Activated CD8-positive, alpha-beta T cell treated with anti-CD3 and anti-CD28 coated beads, Interleukin-2, amount 10 ng/mL, durations not matched to agents 7 days and 5 days (primary cell): ENCODE measurements at places on chromosomes 11 and 22. TPM values are rescaled to one million over a fixed set of nuclear protein-coding genes. Genes with fewer than 3 reads are reported as not detected.
A peak's percentile ranks its signal among the peaks of the same experiment; 100 is the strongest.

The GPHA2 gene
- not detected for total RNA-seq

The SDF2L1 gene
- 86.4 TPM for total RNA-seq

The CADM1 gene
- total RNA-seq = 0.31 TPM

The GRIK4 gene
- not detected for total RNA-seq

The MN1 gene
- 0.11 TPM for total RNA-seq

The ANO5 gene
- 0.08 TPM for total RNA-seq

DNA sequence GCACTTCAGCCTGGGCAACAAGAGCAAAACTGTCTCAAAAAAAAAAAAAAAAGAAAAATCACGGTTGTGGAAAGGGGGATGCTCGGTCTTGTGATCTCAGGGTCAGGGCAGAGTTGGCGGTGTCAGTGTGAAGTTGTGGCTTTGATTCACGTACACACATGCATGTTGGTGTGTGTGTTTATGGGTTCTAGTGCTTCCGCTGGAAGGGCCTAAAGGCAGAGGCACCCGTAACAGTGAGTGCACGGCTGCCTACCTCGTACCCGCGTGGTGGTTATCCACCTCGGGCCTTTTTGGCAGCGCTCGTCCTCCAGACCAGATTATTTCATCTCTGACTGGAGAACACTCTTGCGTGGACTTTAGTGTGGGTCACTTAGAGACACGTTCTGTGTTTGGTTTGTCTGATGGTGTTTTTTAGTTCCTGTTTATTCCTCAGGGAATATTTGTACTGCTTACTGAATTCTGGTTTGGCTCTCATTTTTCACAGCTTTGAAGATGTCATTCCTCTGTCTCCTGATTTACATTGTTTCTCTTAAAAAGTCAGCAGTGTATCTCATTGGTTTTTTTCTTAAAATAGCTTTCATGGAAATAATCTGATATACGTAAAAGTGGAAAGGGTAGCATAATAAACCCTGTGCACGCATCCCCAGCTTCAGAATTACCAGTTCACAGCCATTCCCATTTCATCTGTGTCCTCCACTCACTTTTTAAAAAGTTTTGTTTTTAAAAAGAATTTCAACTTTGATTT lies 15.6 kb downstream of the ZBED4 start:
- peaks cover 70% of the 10 kb centered on the region for H3K36me3 ChIP-seq
- H3K27ac ChIP-seq = peak overlapping the region; percentile 4
- H3K27me3 ChIP-seq = no peaks in the 10 kb centered on the region
- H3K4me3 ChIP-seq = no peak overlapping the region
- peaks cover 51% of the 10 kb centered on the region for H3K4me1 ChIP-seq

GRCh38 chr11:102580185-102580951 lies 44.8 kb downstream of the MMP20 start:
- H3K4me1 ChIP-seq = peaks cover 25% of the 10 kb centered on the region
- peaks cover 9% of the 10 kb centered on the region for H3K36me3 ChIP-seq
- DNase-seq = no peak
- no peak overlapping the region for H3K4me3 ChIP-seq

GRCh38 chr11:7321473-7322450 lies 70.1 kb downstream of the SYT9 start:
- no peak overlapping the region for H3K4me3 ChIP-seq
- H3K4me1 ChIP-seq = no peaks in the 10 kb centered on the region
- peaks cover 7% of the 10 kb centered on the region for H3K27me3 ChIP-seq
- DNase-seq = no peak
- H3K36me3 ChIP-seq = no peaks in the 10 kb centered on the region

DNA sequence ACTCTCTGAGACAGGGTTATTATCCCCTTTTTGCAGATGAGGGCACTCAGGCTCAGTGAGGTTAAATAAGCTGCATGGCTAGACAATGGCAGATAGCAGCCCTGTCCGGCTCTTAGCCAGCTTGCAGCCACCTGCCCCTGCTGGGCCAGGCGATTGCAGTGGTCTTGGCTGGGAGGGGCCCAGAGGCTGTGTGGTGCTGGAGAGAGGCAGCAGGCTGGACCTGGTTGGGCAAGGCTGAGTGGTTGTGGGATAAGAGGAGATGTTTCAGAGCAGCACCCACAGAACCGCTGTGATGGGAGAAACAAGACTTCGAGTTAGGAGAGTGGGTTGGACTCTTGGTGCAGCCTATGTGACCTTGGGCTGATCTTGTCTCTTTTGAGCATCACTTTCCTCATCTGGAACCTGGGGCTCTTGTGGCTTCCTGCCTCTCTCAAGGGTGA lies 25.5 kb downstream of the PTPRJ start:
- H3K27ac ChIP-seq = peak overlapping the region; percentile 95
- peaks cover 24% of the 10 kb centered on the region for H3K36me3 ChIP-seq
- no peaks in the 10 kb centered on the region for H3K27me3 ChIP-seq
- no peak for DNase-seq

DNA sequence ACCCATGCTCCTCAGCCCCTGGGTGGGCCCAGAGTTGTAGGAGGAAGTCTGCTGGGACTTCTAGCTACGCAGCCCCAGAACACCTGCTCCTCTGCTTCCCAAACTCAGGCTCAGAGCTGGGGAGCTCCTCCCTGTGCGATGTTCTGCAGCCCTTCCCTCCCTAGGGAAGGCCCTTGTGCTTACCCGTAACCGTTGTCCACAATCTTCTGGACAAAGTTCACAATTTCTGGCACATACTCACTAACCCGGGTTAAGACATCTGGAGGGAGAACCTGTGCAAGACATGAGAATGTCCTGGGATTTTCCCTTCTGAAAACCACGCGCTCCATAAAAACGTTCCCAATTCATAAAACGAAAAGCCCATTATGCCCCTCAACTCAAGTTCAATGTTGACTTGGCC lies 28.4 kb downstream of the CARS1 start:
- DNase-seq = no peak
- no peaks in the 10 kb centered on the region for H3K27me3 ChIP-seq
- H3K4me3 ChIP-seq = no peak overlapping the region
- peaks cover 23% of the 10 kb centered on the region for H3K4me1 ChIP-seq
- H3K27ac ChIP-seq = no peak overlapping the region

DNA sequence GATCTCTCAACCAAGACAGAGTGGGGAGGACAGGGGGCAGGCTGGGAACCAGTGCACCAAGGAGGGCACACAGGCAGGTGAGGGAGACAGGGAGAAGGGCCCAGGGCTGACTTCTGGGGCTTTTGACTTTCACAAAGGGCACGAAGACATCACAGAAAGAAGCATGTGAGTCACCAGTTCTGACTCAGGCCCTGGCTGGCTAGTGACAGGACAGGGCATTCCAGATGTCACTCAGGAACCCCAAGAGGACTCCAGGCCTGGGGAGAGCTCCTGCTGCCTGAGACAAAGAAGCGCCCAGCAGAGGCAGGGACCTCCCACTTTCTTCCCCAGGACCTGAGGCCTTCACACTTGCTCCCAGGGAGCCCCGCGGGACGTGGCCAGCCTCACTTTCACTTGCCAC lies 497.2 kb downstream of the BUD13 start:
- DNase-seq = no peak
- no peak overlapping the region for H3K4me3 ChIP-seq
- no peaks in the 10 kb centered on the region for H3K36me3 ChIP-seq

GRCh38 chr11:130672911-130673310 lies 224.5 kb downstream of the ADAMTS15 start:
- H3K27me3 ChIP-seq = no peaks in the 10 kb centered on the region
- no peak for DNase-seq
- no peaks in the 10 kb centered on the region for H3K4me1 ChIP-seq
- H3K36me3 ChIP-seq = no peaks in the 10 kb centered on the region
- H3K27ac ChIP-seq = no peak overlapping the region

GRCh38 chr11:61293867-61294716 lies 1.0 kb downstream of the VWCE start:
- peak overlapping the region; percentile 79 for H3K4me3 ChIP-seq
- peak; percentile 51 for DNase-seq
- no peaks in the 10 kb centered on the region for H3K27me3 ChIP-seq
- peak overlapping the region; percentile 79 for H3K27ac ChIP-seq
- peaks cover 42% of the 10 kb centered on the region for H3K4me1 ChIP-seq

GRCh38 chr11:64843686-64844329 lies 645 bp downstream of the CDC42BPG start:
- no peaks in the 10 kb centered on the region for H3K27me3 ChIP-seq
- peaks cover 31% of the 10 kb centered on the region for H3K4me1 ChIP-seq
- H3K27ac ChIP-seq = no peak overlapping the region
- H3K36me3 ChIP-seq = no peaks in the 10 kb centered on the region
- H3K4me3 ChIP-seq = peak overlapping the region; percentile 72

DNA sequence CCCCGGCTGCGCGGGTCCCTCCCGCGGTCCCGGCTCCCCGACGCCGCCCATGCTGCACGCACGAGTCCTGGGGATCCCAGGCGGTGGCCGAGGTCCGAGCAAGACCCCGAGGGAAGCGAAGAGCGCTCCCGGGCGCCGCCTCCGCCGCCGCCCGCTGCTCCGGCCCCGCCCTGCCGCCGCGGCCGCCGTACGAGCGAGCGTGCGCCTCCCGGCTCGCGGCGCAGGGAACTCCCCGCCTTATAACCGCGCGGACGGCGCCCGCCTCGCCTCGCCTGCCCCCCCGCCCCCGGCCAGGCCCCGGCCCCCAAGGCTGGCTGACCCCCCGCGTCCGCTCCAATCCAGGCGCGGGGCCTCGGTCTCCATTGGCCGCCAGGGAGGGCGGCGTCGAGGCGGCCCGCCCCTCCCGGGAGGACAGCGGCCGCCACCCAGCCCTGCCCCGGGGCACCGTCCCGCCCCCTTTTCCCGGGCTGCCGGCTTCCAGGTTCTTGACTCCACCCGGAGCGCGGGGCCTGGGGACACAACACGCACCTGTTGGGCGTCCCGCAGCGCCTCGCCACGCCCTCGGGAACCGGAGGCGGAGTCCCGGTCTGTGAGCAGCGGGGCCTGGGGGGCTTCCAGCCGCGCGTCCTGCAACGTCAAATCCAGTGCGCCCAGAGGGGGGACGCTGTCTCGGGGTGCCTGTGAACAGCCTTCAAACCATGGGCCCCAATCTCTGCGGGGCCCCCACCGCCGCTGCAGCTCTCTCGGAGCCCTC lies at the start of gene FADS3:
TSS of gene FADS3 (minus strand) at position 215 of the 754 bp plus-strand sequence. CDS start at position 51, 164 bp downstream.
- DNase-seq = peak; percentile 58
- peak within 1 kb of the TSS; percentile 30 for H3K27ac ChIP-seq
- H3K4me3 ChIP-seq = peak within 1 kb of the TSS; percentile 79
- H3K27me3 ChIP-seq = peaks cover 4% of the 10 kb centered on the region
- peaks cover 4% of the 10 kb centered on the region for H3K4me1 ChIP-seq

DNA sequence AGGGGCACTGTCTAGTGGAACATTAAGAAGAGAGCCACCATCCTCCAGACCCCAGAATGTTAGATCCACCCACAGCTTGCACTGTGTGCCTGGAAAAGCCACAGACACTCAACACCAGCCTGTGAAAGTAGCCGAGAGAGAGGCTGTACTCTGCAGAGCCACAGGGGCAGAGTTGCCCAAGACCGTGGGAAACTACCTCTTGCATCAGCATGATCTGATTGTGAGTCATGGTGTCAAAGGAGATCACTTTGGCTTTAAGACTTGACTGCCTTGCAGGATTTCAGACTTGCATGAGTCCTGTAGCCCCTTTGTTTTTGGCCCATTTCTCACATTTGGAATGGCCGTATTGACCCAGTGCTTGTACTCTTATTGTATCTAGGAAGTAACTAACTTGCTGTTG lies 115.9 kb upstream of the CCDC179 start:
- H3K36me3 ChIP-seq = no peaks in the 10 kb centered on the region
- no peaks in the 10 kb centered on the region for H3K4me1 ChIP-seq
- no peak for DNase-seq
- no peaks in the 10 kb centered on the region for H3K27me3 ChIP-seq

GRCh38 chr22:42363892-42364291 lies 68.3 kb downstream of the NFAM1 start:
- peaks cover 14% of the 10 kb centered on the region for H3K4me1 ChIP-seq
- H3K27ac ChIP-seq = no peak overlapping the region
- no peaks in the 10 kb centered on the region for H3K36me3 ChIP-seq
- no peak overlapping the region for H3K4me3 ChIP-seq
- no peak for DNase-seq
- peaks cover 46% of the 10 kb centered on the region for H3K27me3 ChIP-seq

- peaks cover 15% of the 10 kb centered on the region for H3K36me3 ChIP-seq
- H3K4me1 ChIP-seq = peaks cover 34% of the 10 kb centered on the region
- H3K4me3 ChIP-seq = peak overlapping the region; percentile 84
- H3K27me3 ChIP-seq = no peaks in the 10 kb centered on the region
- peak; percentile 87 for DNase-seq
Observed at GRCh38 chr22:21657360-21658032, 8.3 kb upstream of the PPIL2 start.

GRCh38 chr11:20739107-20739506 lies 69.7 kb downstream of the NELL1 start:
- no peak for DNase-seq
- no peaks in the 10 kb centered on the region for H3K4me1 ChIP-seq
- no peaks in the 10 kb centered on the region for H3K27me3 ChIP-seq
- no peaks in the 10 kb centered on the region for H3K36me3 ChIP-seq
- H3K27ac ChIP-seq = no peak overlapping the region
- no peak overlapping the region for H3K4me3 ChIP-seq

- peaks cover 3% of the 10 kb centered on the region for H3K27me3 ChIP-seq
- peaks cover 3% of the 10 kb centered on the region for H3K4me1 ChIP-seq
- H3K27ac ChIP-seq = no peak overlapping the region
- no peak for DNase-seq
- no peaks in the 10 kb centered on the region for H3K36me3 ChIP-seq
Observed at GRCh38 chr22:35392357-35392756, 7.6 kb upstream of the MCM5 start.

DNA sequence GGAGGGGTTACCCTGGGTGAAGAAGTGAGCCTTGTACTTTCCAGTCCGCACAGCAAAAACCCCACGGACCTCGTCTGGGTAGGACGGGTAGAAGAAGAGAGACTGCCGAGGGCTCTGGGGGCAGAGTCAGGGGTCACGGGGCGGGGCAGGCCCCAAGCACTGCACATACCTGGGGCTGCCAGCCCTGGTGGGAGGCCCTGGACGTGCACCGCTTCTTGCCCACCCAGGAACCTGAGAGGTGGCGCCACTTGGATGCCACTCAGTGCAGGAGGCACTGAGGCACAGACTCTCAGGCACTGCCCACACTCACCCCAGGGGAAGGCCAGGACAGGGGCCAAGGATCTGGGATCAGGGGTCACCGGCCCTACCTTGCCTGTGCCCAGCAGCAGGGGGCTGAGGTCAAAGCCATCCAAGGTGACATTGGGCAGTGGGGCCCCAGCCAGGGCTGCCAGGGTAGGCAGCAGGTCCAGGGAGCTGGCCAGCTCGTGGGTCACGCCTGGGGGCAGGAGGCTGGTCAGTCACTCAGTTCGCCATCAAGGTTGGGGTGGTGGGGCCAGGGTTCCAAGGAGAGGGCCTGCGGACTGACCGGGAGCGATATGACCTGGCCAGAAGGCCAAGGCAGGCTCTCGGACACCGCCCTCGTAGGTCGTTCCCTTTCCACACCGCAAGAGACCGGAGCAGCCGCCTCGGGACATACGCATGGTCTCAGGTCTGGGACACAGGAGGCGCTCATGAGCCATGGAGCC lies 2.2 kb downstream of the ARSA start:
- peaks cover 3% of the 10 kb centered on the region for H3K27me3 ChIP-seq
- no peak overlapping the region for H3K27ac ChIP-seq
- H3K4me3 ChIP-seq = peak overlapping the region; percentile 63

GRCh38 chr11:130829920-130830511 lies 86.3 kb downstream of the SNX19 start:
- H3K27ac ChIP-seq = no peak overlapping the region
- no peaks in the 10 kb centered on the region for H3K36me3 ChIP-seq
- H3K4me3 ChIP-seq = no peak overlapping the region
